ENCODE measurements at places on chromosomes 1 and 21.

- peak; percentile 19 for DNase-seq
These were observed 736.4 kb downstream of the MATN1 start for GRCh38 chr1:29986986-29987385.

- DNase-seq, result no peak
These were observed 44.9 kb upstream of the ECE1 start for GRCh38 chr1:21335088-21335691.

GRCh38 chr1:28602536-28603439 lies 10.7 kb downstream of the RAB42 start:
- DNase-seq, result peak; percentile 82

- no peak for DNase-seq
These were observed 88.3 kb downstream of the COL24A1 start for GRCh38 chr1:86068271-86068721.

DNA sequence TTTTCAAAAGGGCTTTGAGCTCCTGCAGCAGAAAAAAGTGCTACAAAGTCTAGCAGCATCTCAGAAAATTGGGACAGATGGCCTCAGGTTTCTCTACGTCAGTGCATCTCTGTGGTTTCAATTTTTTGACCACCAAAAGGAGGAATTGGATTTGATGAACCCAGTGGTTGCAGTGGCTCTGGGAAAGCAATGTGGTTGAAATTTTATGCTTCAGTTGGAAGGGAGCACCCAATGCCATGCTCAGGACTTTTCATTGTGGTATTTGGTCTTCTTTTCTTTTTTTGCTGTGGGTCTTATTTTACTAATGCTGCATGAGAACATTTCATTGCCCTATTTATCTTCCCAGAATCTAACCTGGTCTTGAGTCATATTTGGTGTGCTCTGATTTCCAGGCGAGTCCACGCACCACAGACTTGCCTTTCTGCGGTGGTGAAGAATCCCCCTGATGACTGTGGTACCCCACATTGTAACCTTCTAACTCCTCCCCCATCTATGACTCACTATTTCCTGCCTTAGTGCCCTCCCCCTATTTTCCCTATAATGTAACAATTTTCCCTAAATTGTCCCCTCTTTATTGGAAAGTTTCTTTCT lies 56.7 kb downstream of the S1PR1 start:
- no peak for DNase-seq

DNA sequence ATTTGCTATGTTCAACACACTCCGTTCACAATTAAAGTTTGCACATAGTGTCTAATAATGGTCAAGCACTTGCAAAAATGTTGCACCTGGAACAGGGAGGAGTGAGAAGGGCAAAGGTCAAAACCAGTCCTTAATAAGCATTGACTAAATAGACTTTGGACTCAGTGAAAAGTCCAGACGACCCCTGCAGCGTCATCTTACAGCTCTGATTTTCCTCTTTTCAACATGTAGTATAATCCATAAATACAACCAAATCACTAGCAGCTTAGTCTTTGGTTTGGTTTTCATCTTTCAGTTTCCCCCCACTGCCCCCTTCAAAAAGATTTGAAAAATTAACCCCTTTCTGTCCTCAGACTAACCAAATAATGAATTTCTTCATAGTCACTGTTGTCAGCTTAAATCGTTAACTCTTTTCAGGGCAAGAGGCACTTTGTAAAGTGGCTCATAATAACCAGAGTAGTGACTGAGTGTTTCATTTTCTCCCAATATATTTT lies 290.3 kb downstream of the PTPRC start:
- no peak for DNase-seq

DNA sequence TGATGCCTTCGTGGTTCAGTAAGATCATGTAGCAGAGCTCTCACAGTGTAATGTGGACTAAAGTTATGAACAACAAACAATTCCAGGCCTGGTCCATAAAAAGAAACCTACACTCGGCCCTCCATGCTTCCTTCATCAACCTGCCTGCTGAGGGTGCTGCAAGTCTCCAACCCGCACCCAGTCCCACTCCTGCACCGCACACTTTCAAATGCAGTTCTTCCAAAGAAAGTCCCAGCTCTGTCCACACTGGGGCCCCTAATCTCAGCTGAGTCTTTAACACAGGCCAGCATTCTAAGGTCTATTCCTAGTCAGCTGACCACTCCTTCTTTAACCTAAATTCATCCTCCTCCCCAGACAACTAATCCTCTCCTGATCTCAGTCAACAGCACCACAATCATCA lies 71.5 kb upstream of the NR5A2 start:
- no peak for DNase-seq

DNA sequence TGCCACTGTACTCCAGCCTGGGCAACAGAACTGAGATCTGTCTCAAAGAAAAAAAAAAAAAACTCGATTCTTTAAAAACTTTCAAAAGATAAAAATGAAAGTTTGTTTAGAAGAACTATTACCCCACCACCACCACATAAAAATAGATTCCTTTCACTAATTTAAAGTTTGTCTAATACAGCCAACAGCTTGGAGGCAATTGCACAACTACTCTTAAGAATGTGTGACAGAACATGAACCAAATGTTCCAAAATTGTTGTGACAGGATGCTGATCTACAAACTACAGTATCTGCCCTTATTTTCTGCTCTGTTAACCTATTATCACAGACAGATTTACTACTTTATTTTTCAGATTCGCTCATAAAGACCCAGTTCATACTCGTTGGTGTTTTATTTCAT lies 5.5 kb upstream of the TGFBR3 start:
- DNase-seq, result no peak

DNA sequence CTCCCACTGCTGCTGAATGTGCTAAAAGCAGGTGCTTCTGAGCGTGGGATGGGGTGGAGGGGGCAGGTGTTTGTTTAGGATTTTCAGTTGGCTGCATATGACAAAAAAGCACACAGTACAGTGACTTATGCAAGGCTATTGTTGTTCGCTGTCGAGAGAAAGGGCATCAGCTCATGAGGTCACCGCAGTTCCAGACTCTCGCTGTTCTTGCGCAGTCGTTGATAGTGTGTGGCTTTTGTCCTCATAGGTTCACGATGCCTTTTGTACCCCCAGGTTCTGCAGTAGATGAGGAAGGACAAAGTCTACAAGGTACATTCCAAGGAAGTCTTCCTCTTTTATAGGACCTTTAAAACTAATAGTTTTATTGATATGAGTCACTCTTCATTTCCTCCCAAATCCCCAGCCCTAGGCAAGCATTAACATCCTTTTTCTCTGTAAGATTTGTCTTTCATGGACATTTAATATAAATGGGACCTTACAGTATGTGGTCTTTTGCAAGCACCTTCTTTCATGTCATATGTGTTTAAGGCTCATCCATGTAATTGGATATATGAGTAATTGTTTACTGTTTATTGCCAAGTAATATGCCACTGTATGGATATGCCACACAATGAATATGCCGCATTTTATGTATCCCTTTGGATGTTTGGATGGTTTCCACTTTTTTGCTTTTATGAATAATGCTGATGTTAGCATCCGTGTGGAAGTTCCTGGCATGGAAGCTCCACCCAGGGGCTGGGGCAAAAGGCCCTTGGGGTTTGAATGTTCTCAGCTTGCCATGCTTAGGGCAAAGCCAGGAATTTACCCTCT lies 14.5 kb upstream of the NLRP3 start:
- DNase-seq, result no peak

DNA sequence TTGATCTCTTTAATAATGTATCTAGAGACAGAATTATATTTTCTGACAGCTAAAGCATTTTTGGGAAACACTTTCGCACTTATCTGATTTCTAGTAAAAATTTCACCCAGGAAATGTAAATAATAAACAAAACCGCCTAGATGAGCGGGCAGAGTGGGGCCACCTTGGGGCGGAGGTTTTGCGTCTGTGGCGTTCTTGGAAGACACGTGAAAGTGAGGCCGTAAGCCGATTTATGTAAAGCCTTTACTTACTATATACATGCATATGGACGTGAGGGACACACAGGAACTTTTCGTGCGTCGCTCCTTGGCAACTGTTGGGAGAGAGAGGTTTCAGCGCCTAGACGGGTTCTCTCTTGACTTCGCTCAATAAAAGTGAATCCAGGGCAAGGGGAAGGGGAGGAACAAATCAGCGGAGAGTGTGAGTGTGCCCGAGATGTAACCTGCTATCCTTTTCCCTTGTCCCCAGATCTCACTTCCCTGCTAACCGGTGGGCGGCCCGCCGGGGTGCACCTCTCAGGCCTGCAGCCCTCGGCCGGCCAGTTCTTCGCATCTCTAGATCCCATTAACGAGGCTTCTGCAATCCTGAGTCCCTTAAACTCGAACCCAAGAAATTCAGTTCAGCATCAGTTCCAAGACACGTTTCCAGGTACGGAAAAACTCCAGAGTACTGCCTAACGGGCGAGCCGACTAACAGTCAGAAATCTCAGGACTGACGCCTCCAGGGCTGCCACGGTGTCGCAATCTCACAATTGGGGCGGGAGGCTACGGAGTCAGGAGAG lies 1.7 kb downstream of the HLX start:
- no peak for DNase-seq

GRCh38 chr1:228101994-228102790 lies 933 bp downstream of the C1orf35 start:
- peak; percentile 45 for DNase-seq

GRCh38 chr1:185650602-185651230 lies 83.5 kb upstream of the HMCN1 start:
- DNase-seq, result no peak

Data from testis (tissue), 5 donors.